ENCODE measurements at places on chromosomes 7 and 10.

DNA sequence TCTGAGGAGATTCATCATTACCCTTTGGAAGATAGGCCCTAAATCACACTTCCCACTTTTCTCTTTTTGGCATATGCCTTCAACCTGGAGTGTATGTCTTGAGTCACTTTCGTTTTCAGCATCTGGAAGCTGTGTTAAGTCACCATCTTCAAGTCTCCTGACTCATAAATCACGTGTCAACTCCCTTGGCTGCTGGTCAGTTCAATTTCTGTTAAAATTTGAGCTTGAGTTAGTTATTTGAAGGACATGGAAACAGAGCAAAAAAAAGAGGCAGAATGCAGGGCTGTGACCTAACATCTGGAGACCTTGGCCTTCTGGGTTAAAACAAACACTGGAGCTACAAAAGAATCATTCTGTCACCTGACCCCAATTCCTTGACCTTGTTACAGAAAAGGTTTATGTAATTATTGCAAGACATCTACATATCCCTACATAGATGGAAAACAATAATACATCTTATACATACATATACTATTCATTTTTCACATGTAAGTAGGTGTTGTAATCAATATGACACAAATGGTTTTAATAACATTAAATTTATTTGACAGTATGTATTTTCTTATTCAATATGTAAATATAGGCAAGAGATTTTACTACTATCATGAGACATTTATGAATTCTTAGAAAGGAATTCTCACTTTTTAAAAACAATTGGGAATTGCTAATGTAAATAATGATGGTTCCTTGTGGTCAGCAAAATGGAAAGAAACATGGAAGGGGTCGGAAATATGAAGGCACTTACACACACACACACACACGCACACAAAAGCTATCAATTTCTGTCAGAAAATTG lies 169.7 kb upstream of the PHYHIPL start:
- no peak for DNase-seq

- DNase-seq, result peak; percentile 25
These were observed 10.5 kb upstream of the TRIM24 start for GRCh38 chr7:138449580-138449979.

- no peak for DNase-seq
These were observed 54.1 kb upstream of the ABI1 start for GRCh38 chr10:26914898-26915297.

DNA sequence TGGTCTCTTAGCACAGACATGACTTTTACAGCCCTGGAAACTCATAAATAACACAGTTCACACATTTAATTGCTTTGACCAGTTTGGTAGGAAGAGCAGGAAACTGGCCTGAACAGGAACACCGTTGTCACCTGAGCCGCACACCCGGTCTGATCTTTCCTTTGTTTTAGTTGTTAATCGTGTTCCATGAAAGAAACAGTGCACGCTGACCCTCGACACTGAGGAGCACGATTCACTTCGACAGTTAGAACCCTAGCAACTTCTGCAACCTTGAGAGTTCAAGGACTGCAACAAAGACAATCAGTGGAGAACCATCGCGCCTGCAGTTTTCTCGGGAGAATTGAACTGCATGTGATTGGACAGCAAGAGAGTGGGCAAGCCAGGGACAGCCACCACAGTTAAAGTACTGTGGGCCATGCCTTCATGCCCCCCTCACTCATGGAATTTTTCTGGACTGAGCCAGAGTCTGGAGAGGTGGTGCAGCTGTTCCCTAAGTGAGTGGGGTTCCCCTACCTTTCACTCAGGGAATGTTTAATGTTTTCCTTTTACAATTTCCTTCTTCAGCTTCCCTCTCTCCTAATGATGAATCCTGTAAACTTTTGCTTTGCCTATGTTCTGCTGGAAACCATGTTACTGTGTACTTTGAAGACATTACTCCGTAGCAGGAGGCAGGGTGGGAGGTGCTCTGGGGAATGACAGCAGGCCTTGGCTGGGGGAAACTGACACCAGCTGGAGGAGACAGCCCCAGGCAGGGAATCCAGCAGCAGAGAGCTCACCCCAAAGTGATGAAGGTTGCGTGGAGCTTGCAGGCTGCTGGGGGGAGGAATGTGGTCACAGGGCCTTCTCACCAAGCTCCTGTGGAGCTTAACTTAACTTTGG lies 198.7 kb downstream of the ZNF438 start:
- DNase-seq, result no peak

DNA sequence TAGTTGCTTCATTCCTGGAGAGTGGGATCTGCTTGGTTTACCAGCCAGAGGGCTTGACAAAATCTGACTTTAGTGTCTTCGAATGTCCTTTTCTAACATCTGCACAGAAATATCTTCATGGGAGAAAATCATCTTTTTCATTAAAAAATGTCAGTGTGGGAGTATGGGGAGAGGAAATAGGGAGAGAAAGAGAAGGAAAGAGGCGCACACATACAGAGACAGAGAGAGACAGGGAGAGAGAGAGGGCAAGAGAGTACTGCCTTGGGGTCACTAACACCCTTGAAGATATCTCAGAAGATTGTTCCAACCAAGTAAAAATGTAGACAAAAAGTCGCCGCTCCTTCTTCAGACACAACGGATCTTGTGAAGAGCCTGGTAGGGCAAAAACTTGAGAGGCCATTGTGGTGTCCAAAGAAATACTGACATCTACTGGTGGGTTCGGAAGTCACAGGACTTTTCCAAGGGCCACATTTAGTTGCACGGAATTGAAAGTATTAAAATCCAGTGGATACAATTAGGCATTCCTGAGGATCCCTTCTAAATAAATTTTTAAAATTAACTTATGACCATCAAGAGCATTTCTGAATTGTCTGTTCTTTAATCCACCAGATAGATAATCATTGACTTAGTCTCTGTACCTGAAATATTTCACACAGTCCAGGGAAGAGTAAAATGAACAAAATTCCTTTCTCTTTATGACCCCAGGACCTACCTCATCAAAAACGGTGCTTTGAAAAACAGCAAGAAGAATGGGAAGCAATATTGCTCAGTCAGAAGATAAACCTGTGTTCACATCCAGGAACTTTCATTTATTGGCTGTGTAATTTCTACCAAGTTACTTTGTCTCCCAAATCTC lies 29.7 kb downstream of the VIM start:
- DNase-seq, result peak; percentile 74

GRCh38 chr7:74306004-74306729 lies 17.0 kb downstream of the CLIP2 start:
- DNase-seq, result no peak

- DNase-seq, result peak; percentile 80
These were observed 32.9 kb upstream of the KMT2E start for GRCh38 chr7:104980841-104981671.

DNA sequence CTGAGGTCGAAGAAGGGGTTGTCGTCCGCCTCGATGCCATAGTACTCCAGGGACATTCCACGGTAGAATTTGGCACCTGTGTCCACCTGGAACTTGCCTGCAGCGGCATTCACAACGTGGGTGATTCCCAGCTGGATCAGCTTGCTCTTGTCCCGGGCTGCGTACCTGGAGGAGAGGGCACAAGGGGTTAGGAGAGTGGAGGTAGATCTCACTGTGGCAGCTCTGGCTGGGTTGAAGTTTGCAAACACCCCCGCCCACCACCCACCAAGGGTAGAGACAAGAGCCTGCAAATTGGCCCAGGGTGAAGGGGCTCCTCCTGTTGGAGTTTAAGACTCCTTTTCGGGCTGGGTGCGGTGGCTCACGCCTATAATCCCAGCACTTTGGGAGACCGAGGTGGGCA lies 15.8 kb upstream of the SAMD8 start:
- DNase-seq, result no peak

DNA sequence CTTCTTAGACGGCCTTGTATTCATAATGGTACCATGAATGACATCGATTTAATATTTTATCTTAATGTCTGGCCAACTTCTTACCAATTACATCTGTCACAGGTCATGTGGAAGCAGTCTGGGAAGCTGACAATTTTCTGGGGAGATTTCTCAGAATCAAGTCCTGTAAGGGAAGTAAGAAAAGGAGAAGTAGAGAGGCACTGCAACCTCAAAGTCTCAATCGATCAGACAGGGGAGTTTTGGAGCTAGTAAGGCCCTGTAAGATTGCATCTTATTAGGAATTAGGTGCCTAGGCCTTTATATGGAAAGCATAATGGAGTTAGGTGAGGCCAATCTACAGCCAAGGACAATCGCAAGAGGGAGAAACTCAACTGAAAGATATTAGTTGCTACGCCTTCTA lies 694.6 kb upstream of the SORCS1 start:
- DNase-seq, result peak; percentile 21

GRCh38 chr10:62112300-62112699 lies 156.3 kb downstream of the RTKN2 start:
- DNase-seq, result no peak

DNA sequence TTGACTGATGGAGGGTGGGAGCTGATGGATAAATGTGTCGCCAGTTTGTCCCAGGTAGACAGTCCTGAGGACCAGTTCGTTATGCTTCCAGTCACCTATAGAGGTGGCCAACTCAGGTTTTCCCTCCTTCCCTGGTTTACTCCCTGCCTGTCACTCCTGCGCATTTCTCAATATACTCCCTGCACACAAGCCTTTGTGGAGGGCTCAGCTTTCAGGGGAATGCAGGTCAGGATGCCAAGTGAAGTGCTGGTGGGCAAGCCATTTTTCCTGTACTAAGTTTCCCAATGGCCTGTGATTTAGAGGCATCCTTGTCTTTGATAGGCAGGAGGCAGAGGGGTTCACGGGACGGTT lies 473.5 kb upstream of the ZMIZ1 start:
- DNase-seq, result no peak

DNA sequence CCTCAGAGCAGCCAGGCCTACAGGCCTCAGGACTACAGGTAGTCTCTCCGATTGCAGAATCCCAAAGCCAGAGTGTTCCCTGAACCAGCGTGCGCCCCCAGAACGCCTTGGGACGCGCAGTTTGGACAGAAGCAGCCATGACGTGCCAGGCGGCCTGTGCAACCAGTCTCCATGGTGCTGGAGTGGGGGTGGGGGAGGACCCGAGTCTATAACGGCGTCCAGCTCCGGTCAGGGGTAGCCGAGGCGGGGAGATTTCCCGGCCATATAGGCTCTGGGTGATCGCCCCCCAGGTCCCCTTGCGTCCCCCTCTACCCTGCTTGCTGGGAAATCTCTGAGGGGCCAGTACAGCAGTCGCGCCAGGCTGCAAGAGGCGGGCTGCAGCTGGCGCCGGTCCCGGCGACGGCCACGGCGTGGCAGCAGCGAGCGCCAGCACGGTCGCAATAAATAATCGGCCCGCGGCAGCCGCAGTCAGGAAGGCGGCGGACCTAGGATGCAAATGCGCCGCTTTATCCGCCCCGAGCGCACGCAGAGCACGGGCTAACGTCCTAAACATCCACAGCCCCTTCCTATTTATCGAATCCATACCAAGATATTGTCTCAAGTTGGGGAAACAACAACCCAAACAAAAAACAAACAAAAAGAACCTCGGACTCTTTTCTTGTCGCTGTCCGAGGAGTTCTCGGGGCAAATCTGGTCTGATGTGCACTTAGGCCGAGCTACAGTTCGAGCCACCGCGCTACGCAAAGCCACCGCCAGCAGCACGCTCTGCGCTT lies 1.6 kb downstream of the HOXA3 start:
- DNase-seq, result peak; percentile 86

- DNase-seq, result no peak
These were observed 6.6 kb downstream of the YWHAG start for GRCh38 chr7:76352193-76352592.

GRCh38 chr7:37833107-37833817 lies 15.1 kb upstream of the NME8 start:
- DNase-seq, result peak; percentile 68

GRCh38 chr10:62632071-62632809 lies 172.3 kb upstream of the ADO start:
- DNase-seq, result peak; percentile 84

GRCh38 chr7:27611059-27611458 lies 51.6 kb downstream of the HIBADH start:
- no peak for DNase-seq

DNA sequence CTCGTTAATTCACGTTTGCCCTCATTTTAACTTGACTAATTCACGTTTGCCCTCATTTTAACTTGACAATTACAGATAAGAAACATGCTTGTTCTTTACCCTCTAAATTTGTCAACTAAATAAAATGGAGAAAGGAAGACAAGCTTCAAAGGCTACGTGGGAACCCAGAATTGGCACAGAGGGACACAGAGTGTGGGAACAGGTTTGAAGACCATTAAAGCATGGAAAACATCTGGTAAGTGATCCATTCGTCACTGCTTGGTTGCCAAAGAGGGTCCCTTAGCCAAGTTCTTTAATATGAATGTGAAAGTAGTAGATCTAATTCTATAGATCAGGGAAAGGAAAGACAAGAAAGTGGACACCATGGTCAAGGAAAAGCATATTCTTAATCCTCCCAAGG lies 57.2 kb downstream of the ITIH5 start:
- DNase-seq, result no peak

GRCh38 chr10:659688-660141 lies 29.8 kb downstream of the DIP2C start:
- no peak for DNase-seq

- no peak for DNase-seq
These were observed 12.7 kb downstream of the FRMD4A start for GRCh38 chr10:14318007-14318406.

DNA sequence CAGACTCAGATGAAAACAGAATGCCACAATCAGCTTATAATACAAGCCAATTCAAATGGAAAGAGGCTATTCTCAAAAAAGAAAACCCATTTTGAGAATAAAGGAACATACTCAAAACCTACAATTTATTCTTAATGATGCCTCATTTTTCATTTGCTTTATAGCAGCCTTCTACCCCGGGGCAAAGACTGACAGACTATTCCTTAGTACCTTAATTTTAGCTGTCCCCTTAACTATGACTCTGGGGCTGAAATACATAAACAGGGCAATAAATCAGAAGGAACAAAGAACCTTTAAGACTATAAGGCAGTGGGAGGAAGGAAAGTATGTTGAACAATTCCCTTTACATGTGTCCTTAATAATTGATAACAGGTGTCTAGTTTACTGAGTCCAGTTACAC lies 76.8 kb downstream of the TMEM106B start:
- DNase-seq, result no peak

DNA sequence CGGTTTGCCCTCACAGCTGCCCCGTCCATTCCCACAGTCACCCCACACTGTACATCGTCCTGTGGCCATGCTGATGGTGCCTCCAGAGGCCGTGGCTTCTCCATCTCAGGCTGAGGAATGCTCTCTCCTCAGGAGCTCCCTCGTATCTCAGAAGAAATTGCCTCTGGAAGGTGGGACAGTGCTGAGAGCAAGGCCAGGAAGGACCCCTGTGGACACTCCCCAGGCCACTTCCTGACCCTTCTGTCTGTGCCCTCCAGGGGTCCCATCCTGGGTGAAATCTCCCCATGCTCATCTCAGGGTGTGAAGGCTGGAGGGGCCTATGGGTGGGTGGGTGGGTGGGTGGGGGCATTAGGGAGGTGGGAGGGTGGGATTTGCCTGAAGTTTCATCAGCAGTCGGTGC lies 454.3 kb downstream of the PLXNA4 start:
- no peak for DNase-seq

- no peak for DNase-seq
These were observed 315.1 kb downstream of the BBS9 start for GRCh38 chr7:33444511-33444910.

GRCh38 chr7:137403353-137403695 lies 59.8 kb upstream of the PTN start:
- no peak for DNase-seq

All from B cell (primary cell).